Smooth muscle cell of the coronary artery (primary cell): ENCODE measurements at places on chromosomes 16 and 17. TPM values are rescaled to one million over a fixed set of nuclear protein-coding genes. Genes with fewer than 3 reads are reported as not detected.

Gene CEMP1
- 0.08 and 0.12 TPM in 2 replicates for total RNA-seq

Gene CLEC18C
- total RNA-seq = under 0.01 and 2.6 TPM in 2 replicates

Gene CTRL
- 0.38 TPM in 1 of 2 replicates, not detected in the other for total RNA-seq

Gene BIRC5
- 2.7 and 28.2 TPM in 2 replicates for total RNA-seq

Gene SNRNP25
- 37.6 and 48.5 TPM in 2 replicates for total RNA-seq

Gene KCNJ12
- total RNA-seq = under 0.01 and 24.8 TPM in 2 replicates

Gene PDIA2
- total RNA-seq = 0.23 and 0.38 TPM in 2 replicates

Gene MAFG
- 13.7 and 15.0 TPM in 2 replicates for total RNA-seq

Gene STH
- total RNA-seq = not detected in 2 replicates

Gene VAT1L
- total RNA-seq = 0.08 and 2.0 TPM in 2 replicates

Gene KRTAP2-3
- not detected in 2 replicates for total RNA-seq

Gene EFTUD2
- total RNA-seq = 113 and 140 TPM in 2 replicates

Gene MSL1
- 24.0 and 26.5 TPM in 2 replicates for total RNA-seq

Gene TMC6
- 0.47 and 1.4 TPM in 2 replicates for total RNA-seq

Gene PPY
- not detected in 2 replicates for total RNA-seq

Gene KRT40
- total RNA-seq = not detected in 2 replicates

Gene ACAP1
- total RNA-seq = 1.3 and 4.3 TPM in 2 replicates

Gene ZP2
- not detected in 2 replicates for total RNA-seq

Gene PRAC1
- total RNA-seq = not detected in 2 replicates

Gene MAP2K6
- 0.15 and 6.4 TPM in 2 replicates for total RNA-seq

Gene EPX
- total RNA-seq = not detected in 2 replicates

Gene CSH1
- not detected in 2 replicates for total RNA-seq

Gene HOXB5
- not detected in 2 replicates for total RNA-seq

Gene DRC7
- 0.23 TPM in 1 of 2 replicates, not detected in the other for total RNA-seq

Gene C17orf113
- under 0.01 and 0.15 TPM in 2 replicates for total RNA-seq

Gene GINS3
- total RNA-seq = 1.2 and 2.1 TPM in 2 replicates

Gene KRTAP9-4
- not detected in 2 replicates for total RNA-seq

Gene MYCBPAP
- 0.15 and 4.1 TPM in 2 replicates for total RNA-seq

Gene TBC1D3I
- total RNA-seq = 0.08 TPM in 1 of 2 replicates, not detected in the other

Gene CCL1
- not detected in 2 replicates for total RNA-seq

Gene IKZF3
- total RNA-seq = not detected in 2 replicates

Gene SCNN1G
- total RNA-seq = not detected in 2 replicates

Gene MLYCD
- 2.2 and 5.9 TPM in 2 replicates for total RNA-seq

Gene NACA2
- total RNA-seq = not detected in 2 replicates

Gene WIPF2
- total RNA-seq = 3.6 and 4.1 TPM in 2 replicates

Gene CDK10
- total RNA-seq = 30.7 and 38.7 TPM in 2 replicates

Gene TUBB3
- total RNA-seq = 294 and 447 TPM in 2 replicates

Gene ALOX12B
- total RNA-seq = not detected in 2 replicates

Gene OR1A1
- total RNA-seq = not detected in 2 replicates

Gene VPS35L
- total RNA-seq = 28.4 and 28.9 TPM in 2 replicates

Gene KRT20
- total RNA-seq = not detected in 2 replicates

Gene PFAS
- 6.9 and 14.6 TPM in 2 replicates for total RNA-seq
